Heart right ventricle (tissue), 16 donors: ENCODE measurements at places on chromosomes 3 and 15. TPM values are rescaled to one million over a fixed set of nuclear protein-coding genes. Genes with fewer than 3 reads are reported as not detected.

GRCh38 chr3:136852180-136852579, 9.8 kb upstream of the NCK1 start:
- DNase-seq = no peak

The SAXO2 gene
- 0.80 TPM for polyA plus RNA-seq

GRCh38 chr3:70277304-70277703, 35.1 kb downstream of the MDFIC2 start:
- DNase-seq = no peak

GRCh38 chr3:122927726-122928125, 99.8 kb downstream of the SEMA5B start:
- DNase-seq = no peak

DNA sequence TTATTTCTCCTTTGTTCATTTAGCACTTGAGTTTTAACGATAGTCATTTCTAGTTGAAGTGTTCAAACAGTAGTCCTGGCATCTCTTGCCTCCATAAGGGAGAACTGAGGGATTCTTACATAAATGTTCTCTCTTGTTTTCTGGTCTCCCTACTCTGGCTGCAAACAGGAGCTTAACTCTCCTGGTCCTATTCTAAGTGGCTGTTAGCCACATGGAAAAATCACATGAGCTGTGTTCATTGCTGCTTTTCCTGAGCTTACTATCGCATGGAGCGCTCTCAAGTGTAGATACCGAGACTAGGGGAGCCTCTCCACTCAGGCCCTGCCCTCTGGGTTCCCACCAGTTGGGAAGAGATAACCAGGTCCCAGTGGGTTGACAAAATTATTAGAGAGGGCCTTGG, 403.1 kb upstream of the TPM1 start:
- DNase-seq = no peak

DNA sequence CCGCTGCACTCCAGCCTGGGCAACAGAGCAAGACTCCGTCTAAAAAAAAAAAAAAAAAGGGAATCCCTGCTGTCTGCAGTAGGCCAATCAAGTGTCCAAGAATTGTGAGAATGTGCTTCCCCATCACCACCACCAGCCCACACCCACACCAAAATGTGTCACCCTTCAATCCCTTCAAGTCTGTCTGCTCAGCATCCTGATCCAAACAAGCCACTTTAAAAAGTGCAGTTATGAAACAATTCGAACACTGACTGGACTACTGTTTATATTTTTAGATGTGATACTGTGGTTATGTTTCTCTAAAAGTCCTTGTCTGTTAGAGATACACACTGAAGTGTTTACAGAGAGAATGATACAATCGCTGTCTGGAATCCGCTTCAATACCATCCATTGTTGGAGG, 78.1 kb upstream of the CGNL1 start:
- DNase-seq = no peak

DNA sequence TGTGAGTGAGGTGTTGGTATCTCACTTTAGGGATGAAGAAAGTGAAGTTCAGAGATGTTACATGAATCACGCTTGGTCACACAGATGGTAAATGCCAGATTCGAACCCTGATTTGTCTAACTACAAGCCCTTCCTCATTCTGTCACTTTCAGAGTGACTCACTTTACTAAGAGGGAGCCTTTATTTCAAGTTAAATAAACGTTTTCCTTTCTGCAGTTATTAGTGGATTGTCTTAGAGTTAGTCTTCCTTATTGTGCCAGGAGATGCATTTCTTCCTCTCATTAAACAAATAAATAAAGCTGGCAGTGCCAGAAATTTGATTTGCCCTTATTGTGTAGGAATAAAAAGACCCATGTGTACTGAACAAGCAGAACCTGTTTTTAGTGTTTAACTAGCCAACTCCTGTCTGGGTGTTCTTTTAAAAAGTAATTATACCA, 162.5 kb downstream of the AKAP13 start:
- no peak for DNase-seq

DNA sequence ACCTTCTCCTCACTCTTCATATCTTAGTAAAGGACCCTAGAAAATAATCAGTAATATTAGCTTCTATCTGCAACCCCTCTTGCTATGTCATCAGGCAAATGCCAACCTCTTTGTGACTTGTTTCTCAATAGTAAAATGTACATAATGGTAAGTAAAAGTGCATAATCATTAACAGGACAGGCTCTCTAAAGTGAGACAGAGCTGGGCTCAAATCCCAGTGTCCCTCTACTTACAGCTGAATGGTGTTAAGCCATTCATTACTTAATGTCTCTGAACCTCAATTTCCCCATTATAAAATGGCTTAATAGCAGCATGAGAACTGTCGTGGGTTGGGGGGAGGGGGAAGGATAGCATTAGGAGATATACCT, 62.6 kb upstream of the ATP11B start:
- no peak for DNase-seq
